Epithelial cell of proximal tubule (primary cell): ENCODE measurements at places on chromosomes 4 and X. TPM values are rescaled to one million over a fixed set of nuclear protein-coding genes. Genes with fewer than 3 reads are reported as not detected.

- no peak for DNase-seq
These were observed 211.7 kb downstream of the MAML3 start for GRCh38 chr4:139942241-139942640.

TBC1D9 gene
- total RNA-seq: 15.1 and 20.3 TPM in 2 replicates

TCEAL9 gene
- total RNA-seq: 88.0 and 161 TPM in 2 replicates

- no peak for DNase-seq
These were observed 385.9 kb upstream of the ACTRT1 start for GRCh38 chrX:128438082-128438481.

GRCh38 chrX:39771089-39771488 lies 326.7 kb downstream of the BCOR start:
- DNase-seq: no peak

DNA sequence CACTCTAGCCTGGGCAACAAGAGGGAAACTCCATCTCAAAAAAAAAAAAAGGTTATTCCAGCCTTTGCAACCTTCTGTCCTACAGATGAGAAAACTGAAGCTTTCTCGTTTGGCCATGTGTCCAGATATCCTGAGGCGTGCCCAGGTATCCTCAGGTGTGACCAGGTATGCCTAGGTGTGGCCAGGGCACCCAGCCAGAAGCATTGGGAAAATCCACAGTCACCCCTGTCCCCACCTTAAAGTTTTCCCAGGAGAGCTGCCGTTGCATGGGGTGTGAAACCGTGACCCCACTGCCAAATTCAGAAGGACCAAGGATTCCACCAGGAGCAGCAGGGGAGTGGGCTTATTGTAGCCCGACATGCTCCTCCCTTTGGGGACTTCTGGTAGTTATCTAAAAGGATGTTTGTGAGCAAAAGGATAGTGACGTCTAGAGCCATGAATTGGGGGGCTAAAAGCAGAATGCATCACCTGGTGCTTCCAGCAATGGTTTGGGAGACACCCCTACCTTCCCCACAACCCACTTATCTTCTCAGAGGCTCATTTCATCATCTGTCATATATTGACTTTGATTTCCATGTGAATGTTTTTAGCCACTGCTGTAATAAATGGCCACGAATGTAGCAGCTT lies 4.0 kb upstream of the DHRSX start:
- DNase-seq: no peak

DNA sequence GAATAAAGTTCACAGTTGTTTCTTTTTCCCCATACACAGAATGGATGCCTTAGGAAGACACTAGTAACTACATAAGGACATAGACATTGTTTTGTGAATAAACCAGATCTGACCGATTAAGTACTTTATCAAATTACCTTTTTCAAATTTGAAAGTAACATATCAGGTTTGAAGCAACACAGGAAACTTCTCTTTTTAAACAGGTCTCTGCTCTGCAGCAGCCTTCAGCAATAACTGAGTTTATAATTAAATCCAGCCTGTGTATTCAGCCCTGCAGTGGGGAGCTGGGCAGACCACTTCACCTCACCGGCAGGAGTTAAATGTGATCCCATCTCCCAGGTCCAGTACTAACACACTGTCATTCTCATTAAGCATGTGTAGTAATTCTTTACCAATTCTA lies 68.3 kb upstream of the ATOH1 start:
- no peak for DNase-seq

- no peak for DNase-seq
These were observed 515.6 kb upstream of the GNPDA2 start for GRCh38 chr4:45241976-45242375.

GRCh38 chr4:47567511-47567910 lies 82.4 kb downstream of the ATP10D start:
- no peak for DNase-seq

IRS4 gene
- not detected in 2 replicates for total RNA-seq

GRCh38 chr4:184022679-184023383 lies 117.7 kb downstream of the STOX2 start:
- no peak for DNase-seq

GRCh38 chr4:28009541-28009940 lies 1148.9 kb downstream of the STIM2 start:
- DNase-seq: no peak

NLRP2B gene
- not detected in 2 replicates for total RNA-seq

DNA sequence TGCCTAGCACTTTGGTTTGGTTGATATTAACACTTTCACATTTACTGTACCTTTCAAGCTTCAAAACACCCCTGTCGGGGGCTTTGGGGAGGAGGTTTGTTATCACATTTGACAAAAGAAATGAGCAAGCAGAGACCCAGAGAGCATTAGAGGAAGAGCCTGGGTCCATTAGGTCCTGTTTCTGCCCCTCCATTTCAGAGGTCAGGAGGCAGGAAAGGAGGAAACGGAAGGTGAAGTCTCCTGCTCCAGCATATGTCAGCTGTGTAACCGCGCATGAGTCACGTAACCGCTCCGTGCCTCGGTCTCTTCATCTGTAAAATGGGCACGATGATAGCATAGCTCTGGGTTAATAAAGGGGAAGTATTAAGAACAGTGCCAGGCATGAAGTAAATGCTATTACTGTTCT lies 201.9 kb upstream of the BCOR start:
- no peak for DNase-seq

- DNase-seq: no peak
These were observed 8.0 kb downstream of the MAEA start for GRCh38 chr4:1297456-1298325.

VCX3B gene
- not detected in 2 replicates for total RNA-seq

DNA sequence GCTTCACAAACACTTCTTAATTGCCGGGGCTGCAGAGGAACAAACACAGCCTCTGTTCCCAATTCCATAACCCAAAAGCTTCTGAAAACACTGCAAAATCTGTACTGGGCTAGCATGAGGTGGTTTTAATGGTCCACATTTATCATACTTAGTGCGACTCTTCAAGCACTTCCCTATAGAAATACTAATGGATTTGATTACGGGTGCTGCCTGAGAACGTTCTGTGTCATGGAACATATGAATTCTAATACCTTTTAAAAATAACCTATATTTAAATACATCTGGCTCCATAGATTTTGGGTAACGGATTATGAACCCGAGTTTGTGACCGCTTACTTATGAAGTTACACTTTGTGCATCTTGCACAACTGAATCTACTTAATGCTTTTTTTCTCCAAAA lies 35.4 kb upstream of the STS start:
- no peak for DNase-seq

DNA sequence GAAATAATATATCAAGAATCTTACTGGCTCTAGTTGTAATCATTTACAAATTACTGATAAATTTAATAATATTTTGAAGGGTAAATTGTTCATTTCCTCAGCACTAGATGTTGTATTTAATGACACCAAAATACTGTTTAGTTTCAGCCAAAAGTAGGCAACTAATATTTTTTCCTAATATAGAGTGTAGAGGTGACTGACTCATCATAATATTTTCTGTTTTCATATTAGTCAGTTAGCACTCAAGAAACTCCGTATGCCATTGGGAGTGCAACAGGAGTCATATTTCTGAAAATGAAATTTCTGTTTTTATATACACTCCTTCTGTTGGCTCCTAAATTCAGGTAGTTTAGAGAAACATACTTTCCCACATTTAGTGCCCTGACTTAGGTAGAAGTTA lies 36.6 kb upstream of the PTPN13 start:
- no peak for DNase-seq
